Nucleus accumbens (tissue), 56 donors: ENCODE measurements at places on chromosomes 2 and 18.

- DNase-seq, result peak; percentile 33
These were observed 1186.3 kb upstream of the CELF4 start for GRCh38 chr18:38751898-38752297.

DNA sequence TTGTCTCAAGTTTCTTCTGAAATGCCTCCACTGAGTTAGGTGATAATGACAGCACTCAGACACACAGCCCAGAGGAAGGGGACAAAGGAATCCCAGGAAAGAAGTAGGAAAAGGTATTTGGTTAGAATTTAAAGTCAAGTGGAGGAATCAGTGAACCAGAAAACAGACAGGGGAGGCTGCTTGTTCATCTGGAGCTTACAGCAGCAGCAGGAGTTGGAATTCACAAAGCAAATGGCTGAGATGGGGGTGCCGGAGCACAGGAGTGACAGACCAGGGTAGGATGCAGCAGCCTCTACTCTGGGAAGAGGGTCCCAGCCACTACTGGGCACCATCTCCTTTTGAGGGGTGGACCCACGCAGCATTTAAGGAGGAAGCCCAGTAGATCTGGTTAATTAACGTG, 104.8 kb downstream of the ST6GAL2 start:
- DNase-seq, result no peak

GRCh38 chr2:96142217-96143113, 2.8 kb downstream of the DUSP2 start:
- no peak for DNase-seq

DNA sequence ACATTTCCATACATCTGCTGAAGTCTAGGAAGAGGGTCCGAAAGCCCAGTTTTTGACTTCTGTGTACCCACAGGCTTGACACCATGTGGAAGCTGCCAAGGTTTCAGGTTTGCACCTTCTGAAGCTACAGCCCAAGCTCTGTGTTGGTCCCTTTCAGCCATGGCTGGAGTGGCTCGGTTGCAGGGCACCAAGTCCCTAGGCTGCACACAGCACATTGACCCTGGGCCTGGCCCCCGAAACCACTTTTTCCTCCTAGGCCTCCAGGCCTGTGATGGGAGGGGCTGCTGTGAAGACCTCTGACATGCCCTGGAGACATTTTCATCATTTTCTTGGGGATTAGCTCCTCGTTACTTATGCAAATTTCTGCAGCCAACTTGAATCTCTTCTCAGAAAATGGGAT, 55.7 kb downstream of the CCDC141 start:
- no peak for DNase-seq

GRCh38 chr2:96265840-96266679, at the start of the genes CIAO1 and TMEM127:
TSS of gene CIAO1 (plus strand) at chr2:96266225. CDS start at chr2:96266351, 126 bp downstream.
TSS of gene TMEM127 (minus strand) at chr2:96265997. CDS start at chr2:96265381, 616 bp downstream.
- peak; percentile 98 for DNase-seq

GRCh38 chr2:18178736-18179349, 300.4 kb downstream of the KCNS3 start:
- no peak for DNase-seq

DNA sequence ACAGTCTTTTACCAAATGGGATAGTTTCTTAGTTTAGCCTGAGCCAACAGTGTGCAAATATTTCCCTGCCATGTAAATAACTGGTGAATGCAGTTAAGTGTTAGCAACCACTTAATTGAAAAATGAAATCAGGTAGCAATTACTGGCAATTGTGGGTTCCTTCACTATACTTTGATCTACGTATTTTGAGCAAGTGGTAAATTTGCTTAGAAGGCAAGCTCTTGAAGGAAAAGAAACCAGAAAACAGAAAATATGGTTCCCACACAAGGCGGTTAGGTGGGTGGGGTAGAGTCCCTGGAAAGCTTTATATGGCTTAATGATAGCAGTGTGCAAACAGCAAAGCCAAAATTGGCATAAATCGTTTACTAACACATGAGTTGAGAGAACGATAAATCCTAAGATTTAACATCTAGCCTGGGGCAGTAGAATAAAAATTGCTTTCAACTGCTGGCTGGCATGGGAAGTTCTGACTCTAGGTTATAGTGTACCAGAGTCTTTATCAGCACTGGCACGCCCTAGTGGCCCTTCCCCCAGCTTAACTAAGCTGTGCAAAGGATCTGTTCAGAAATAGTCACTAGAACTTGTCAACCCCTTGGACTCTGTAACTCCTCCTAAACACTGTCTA, 17.0 kb downstream of the SLC9A2 start:
- DNase-seq, result no peak
